Retina (tissue), 1 donor: ENCODE measurements at places on chromosomes 3 and 15.

- no peak for DNase-seq
Measured at GRCh38 chr3:37980462-37981347, 9.9 kb upstream of the VILL start.

DNA sequence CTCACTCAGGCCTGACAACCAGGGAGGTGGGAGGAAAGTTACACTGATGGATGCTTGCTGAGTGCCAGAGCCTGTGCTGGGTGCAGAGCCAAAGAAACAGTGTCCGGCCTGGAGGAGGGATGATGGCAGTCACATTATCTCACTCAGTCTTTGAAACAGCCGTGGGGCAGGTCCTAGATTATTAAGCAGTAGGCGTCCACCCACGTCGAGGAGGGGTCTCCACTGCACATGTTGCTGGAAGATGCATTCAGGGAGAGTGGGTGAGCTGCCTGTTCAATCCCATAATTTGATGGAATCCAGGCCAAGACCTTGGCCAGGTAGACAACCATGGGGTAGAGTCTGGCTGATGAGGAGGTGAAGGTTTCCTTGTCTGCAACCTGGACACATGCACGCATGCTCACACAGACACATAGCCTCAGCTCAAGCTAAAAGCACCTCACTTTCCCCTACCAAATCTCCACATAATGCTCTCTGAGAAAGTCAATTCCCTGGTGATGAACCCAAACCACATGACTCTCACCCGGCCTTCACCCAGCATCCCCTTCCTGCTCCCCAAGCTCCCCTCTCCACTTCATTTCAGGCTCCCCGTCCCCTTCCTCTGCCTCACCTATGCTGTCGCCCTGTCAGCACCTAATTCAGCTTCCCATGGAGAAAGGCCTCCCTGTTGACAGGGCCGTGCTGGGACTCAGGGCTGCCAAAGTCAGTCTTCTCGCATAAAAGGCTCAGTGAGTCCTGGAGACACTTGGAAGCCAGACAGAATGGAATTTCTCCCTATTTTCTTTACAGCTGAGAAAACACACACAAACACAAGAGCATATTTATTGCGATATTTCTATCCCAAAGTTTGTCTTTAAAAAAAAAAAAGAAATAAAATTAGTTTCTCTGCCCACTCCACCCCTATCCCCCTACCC is 29.8 kb downstream of the ACAN start:
- DNase-seq, result no peak

GRCh38 chr15:41961001-41961518 is 11.3 kb downstream of the EHD4 start:
- no peak for DNase-seq

DNA sequence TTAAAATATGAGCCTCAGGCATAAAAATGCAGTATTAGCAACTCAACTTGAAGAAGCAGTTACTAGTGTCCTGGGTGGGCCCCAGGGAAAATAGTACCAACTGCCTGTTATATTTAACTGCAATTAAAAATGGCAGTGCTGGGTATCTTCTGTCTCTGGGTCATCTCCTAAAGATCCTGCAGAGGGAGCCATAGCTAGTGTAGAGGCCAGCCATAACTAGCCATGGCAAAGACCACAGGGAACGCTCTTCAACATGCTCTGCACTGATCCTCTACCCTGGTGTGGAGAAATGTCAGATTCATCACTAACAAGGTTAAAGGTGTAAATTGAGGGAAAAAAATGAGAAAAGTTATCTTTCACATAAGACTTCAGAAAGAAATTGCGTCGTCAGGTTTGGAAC is 181.3 kb downstream of the SNRPN start:
- DNase-seq, result no peak

GRCh38 chr15:65326117-65326526 is 21.6 kb downstream of the RNU5B-1 start:
- DNase-seq, result no peak

DNA sequence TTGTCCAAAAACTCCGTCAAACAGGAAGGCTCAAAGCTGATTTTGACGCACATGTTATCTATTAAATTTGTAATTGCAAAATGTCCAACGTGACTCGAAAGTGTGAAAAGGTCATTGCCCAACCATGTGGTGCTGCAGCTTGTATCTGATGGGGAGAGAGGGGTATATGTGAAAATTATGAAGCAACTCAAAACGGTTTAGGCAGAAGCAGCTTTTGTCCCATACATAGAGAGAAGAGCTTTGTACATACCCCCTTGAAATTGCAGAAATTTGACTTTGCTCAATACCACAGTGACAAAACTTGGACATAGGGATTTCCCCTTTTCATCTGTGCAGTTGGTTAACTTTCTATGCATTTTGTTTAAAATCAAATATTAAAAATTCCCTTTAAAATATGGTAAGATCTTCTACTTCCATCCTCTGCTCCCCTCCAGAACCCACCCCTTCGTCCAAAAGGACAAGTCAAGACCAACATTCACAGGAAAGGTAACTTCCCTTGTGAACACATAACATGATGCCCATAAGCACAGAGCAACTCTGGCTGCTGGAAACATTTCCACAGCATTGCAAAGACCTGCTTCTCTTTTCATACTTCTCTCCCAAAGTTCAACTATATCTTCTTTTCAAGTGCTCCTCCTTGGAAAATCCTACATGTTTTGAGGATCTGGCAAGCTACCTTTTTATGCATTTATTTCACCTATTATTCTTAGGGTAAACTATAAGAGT is 253.7 kb upstream of the THBS1 start:
- DNase-seq, result no peak

GRCh38 chr3:151282921-151283320 is 4.6 kb upstream of the P2RY14 start:
- peak; percentile 33 for DNase-seq

GRCh38 chr3:162285259-162285658 is 788.7 kb downstream of the OTOL1 start:
- DNase-seq, result no peak
